ENCODE measurements at places on chromosomes 16 and 17. TPM values are rescaled to one million over a fixed set of nuclear protein-coding genes. Genes with fewer than 3 reads are reported as not detected.

SPN gene
- total RNA-seq = 2.3 TPM

- DNase-seq = no peak
Measured at GRCh38 chr16:3727806-3728381, 10.6 kb upstream of the TRAP1 start.

SLC13A2 gene
- total RNA-seq = 24.7 TPM

DNA sequence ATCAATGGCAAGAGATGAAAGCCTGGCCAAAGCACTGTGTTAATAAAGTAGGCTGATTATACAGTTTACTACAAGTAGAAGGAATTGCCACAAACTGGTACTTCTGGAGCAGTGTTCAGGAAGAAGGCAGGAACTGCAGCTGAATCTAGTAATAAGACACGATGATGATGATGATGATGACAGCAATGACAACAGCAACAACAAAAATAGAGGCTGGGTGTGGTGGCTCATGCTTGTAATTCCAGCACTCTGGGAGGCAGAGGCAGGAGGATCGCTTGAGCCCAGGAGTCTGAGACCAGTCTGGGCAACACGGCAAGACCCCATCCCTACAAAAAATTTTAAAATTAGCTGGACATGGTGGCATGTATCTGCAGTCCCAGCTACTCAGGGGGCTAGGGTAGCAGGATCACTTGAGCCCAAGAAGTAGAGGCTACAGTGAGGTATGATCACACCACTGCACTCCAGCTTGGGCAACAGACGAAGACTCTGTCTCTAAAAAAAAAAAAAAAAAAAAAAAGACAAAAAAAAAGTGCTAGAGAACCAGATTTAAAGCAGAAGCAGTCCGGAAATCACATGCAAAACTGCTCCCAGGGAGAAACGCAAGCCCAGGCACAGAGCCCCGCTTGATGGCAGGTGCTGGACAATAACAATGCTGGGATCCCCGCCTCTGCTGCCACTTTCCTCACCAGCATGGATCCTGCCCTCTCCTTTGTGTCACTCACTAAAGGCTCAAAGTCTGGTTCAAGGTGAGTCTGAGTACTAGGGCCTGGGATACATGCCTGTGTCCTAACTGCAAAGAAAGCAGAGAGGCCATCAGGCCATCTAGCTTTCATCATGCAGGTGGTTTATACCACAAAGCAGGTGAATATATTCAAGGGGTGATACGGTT, 44.8 kb downstream of the CPPED1 start:
- no peak for DNase-seq

AANAT gene
- total RNA-seq = not detected

- no peak for DNase-seq
Measured at GRCh38 chr16:3202903-3203539, 15.0 kb downstream of the OR1F1 start.

- no peak for DNase-seq
Measured at GRCh38 chr17:34458266-34458665, 95.2 kb upstream of the CCL1 start.

DNA sequence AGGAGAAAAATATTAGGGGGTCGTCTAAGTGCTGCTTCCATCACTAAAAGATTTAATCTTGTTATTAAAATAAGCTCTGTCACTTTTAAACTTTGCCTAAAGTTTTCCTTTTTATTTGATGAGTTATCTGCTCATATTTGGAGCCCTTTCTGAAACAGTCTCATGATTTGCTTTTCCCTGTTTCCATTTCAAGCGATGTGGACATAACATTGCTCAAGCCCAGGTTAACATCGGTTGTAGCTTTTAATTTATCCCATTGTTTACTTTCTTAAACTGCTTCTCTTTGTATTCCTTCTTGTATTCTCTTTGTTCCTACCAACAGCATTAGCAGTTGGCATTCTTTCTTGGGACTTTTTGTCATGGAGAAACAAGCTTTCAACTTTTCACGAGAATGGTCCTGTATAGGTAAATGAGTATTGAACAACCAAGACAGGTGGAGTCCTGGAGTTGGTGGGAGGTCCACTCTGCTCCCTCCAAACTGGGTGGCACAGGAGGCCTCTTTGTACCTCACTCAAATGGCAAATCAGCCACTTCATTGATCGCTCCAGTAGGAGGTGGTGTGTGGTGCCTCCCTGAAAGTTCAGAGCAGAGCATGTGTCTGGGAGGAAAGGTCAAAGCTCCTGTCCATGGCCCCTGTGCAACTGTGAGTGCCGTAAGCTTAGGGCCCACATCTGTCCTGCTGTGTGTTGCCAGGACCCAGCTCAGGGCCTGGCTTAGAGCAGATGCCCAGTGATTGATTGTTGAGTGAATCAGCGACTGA, 107.0 kb downstream of the CYLD start:
- no peak for DNase-seq

DNA sequence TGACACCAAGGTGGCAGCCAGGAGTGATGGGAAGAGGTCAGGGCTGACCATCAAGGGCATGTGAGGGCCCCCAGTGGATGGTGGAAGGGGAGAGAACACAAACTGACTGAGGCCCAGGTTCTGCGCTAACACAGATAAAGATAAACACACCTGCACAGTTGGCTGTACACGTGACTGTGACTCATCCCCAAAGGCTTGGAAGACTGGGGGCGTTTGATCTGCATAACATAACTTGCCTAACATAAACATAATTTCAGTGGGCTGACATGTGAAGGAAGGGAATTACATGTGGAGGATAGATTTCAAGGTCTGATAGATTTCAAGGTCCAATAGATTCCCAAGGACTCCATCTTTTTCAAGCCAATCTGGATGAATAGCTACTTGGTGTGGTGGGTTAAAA, 100.9 kb upstream of the TNRC6C start:
- DNase-seq = no peak

- DNase-seq = no peak
Measured at GRCh38 chr17:67557921-67558320, 159.8 kb upstream of the NOL11 start.

- no peak for DNase-seq
Measured at GRCh38 chr16:6362321-6362720, 970.3 kb upstream of the RBFOX1 start.

MYH13 gene
- 0.11 TPM for total RNA-seq

DNA sequence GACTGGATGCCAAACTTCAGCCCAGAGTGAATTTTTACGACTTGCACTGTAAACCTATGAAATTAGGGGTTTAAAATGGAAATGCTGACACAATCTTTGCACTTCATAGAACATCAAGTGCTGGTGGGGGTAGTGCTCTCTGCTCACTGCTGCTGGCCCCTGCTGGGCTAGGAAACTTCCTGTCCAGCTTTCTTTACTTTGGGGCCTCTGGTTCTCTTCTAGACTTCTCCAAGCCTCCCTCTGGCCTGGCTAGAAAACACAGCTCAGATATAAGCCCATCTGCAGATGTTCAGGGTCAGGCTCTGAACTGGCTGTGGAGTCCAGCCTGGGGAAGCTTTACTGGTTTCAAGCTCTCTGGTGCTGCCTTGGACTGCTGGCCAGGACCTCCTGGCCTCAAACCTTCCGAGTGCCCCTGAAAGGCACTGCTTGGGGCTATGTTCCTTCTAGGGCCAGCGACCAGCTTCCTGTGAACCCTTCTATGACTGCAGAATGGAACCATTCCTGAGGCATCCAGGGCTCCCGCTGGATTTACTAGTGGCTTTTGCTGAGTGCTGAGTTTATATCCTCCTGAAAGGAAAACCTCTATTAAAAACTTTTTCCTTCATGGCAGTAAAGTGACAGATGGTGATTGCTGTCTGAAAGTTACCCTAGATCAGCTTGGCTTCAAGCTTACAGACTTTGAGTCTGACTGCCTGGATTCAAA, 59.4 kb downstream of the TBX4 start:
- DNase-seq = no peak

DNA sequence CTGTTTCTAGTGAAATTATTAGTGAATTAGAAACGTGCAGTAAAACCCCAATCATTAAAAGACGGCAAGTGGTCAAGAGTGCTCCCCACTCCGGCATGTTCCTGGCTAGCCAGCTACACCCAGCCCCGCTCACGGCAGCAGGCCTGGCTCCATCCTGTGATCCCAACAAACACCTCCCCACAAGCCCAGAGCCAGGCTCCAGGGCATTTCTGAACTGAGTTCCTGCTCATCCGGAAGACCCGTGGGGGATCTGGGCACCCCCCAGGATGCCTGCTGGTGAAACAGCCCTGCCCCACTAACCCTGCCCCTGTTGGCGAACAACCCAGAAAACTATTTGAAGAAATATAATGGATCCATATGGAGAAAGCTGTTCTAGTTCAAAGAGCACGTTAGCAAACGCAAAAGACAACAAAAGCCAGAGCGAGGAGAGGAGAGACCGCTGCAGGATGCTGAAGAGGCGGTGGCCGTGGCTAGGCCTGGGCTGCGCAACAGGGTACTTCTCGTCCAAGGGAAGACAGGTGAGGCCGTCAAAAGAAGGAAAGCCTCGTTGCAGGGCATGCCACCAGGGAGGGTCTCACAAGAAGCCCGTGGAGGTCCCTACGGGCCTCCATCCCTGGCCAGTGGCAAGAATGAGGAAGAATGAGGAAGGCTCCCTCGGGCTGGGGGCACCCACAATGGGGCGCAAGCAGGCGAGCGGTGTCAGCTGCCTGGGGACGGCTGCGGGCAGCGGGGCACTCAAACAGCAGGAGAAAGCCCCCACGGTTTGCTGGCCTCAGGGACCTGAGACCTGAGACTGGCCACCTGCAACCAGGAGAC, 19.2 kb downstream of the SLC16A3 start:
- DNase-seq = no peak

GRCh38 chr16:86789621-86790051, 211.3 kb downstream of the FOXL1 start:
- DNase-seq = no peak

FZD2 gene
- 2.0 TPM for total RNA-seq

FAAP100 gene
- total RNA-seq = 34.3 TPM

- peak; percentile 86 for DNase-seq
Measured at GRCh38 chr16:20675488-20676267, 21.8 kb downstream of the ACSM1 start.

- DNase-seq = no peak
Measured at GRCh38 chr16:89081556-89081955, 12.1 kb upstream of the ACSF3 start.

DNA sequence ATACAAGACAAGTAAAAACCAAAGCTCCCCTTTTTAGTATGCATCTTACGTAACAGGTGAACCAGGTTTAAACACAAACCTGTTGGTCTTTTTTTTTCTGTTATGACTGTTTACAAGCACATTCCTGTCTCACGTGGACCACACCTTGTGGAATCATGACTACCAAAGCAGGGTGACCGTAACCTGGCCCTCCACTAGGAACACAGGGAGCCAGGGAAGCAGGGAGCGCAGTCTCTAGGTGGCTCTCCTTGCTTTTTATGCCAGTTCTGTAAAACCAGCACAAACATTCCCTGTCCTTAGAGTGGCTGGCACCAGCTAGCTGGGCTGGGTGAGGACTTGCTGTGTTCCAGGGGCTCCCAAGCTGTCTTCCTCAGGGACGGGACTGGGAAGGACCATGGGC, 44.1 kb downstream of the DDX19A start:
- DNase-seq = no peak

GRCh38 chr17:18314059-18314730, 599 bp downstream of the TOP3A start:
- DNase-seq = peak; percentile 41

DNA sequence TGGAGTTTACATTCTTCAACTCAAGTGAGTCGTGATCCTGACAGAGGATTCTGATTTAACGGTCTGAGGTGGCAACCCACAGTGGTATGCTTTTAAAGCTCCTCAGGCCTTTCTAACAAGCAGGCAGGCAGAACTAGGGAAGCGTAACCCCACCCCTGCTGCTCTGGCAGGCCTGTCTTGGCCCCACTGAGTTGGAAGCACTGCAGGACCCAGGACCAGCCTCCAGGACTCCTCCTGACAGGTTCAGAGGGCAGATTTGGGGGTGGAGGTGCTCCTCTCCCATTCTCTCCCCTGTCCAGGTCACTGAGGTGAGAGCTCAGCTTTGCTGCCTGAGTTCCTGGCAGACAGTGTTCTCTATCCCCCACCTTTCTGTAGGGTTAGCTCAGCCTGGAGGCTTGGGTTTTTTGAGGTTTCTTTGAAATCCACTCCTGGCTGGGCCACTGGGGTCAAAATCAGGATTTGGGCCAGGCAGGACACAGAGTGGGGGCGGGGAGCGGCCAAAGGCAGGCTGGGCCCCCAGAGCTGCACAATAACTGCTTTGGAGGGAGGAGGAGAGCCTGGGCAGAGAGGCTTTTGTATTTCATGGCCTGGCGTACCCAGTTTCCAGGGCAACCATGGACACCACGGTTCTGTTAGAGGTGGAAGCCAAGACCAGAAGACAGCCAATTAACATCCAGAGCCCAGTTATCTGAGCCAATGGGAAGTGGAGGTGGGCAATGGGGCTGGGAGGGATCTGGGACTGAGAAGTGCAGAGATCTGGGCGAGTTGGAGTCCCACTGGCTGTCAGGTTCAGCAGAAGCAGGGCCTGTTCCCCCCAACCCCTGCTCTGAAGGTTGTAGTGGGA, 9.5 kb downstream of the MRPL27 start:
- DNase-seq = no peak

DNA sequence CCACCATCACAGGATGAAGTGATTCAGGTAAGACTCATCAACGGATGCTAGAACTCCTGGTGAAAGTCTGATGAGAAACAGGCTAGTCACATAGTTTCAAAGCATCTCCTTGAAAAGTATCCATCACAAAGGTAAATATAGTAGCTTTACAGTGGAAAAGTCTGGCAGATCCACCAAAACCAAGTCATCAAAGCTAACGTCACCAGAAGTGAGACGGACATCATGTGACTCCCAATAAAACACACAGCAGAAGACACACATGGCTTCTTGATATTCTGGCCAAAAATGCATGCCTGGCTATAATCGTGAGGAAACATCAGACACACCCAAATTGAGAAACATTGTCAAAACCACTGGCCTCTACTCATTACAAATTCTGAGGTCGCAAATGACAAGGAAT, 17.9 kb upstream of the TRPV3 start:
- no peak for DNase-seq

DNA sequence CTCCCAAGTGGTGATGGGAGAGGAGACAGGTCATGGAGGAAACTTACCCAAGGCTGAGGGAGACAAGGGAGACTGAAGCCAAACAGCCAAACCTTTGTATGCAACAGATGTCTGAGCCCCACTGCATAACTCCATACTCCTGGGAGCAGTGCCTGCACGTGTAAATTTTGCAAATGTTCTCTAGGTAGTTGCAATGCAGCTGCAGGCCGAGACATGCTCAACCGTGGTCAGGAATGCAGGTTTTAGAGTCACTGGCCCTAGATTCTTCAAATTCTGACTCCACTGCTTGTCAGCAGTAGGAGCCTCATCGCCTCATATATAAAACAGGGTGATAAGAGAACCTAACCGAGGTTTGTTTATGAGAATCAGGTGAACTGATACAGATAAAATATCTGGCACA, 11.5 kb downstream of the DYNLRB2 start:
- DNase-seq = no peak

DNA sequence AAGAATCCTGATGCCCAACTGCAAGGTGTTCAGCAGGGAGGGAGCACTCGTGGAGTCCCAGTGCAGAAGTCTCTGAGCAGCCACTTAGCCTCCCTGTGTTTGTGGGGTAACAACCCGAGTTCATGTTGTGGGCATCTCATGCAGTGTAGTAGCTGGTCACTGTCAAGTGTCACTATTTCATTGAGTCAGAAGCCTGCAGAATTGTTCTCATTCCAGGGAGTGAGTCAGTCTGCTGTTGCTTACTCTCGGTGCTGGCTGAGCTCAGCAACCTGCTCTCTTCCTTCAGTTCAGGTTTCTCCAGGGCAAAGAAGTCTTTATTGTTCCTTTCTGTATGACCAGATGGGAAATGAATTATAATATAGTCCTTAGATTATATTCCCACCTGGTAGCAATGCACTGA, 24.1 kb downstream of the HMOX2 start:
- no peak for DNase-seq

- DNase-seq = no peak
Measured at GRCh38 chr17:82690786-82691489, 7.6 kb downstream of the RAB40B start.

Data from colonic mucosa (tissue), 4 donors.